ENCODE measurements at places on chromosomes 4 and X.
A peak's percentile ranks its signal among the peaks of the same experiment; 100 is the strongest.

- no peak for DNase-seq
Observed at GRCh38 chr4:19683426-19683825, 568.3 kb upstream of the SLIT2 start.

- DNase-seq = peak; percentile 34
Observed at GRCh38 chr4:147683188-147683591, 773 bp downstream of the PRMT9 start.

DNA sequence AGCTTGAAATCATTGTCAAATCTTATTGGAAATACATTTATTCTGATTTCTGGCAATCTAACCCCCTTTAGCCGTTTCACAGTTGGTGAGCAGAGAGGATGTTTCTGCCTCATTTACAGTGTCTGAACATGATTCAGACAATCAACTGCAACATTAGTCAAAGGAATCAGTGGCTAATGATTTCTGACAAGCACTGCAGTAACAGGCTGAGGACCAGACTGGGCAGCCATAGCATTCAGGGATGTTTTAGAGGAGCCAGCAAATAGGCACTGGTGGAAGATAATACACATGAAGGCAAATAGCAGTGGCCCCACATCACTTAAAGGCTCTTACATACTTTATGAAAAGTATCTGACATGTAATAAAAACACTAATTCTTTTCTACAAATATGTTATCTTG lies 102.8 kb downstream of the TTC29 start:
- no peak for DNase-seq

- no peak for DNase-seq
Observed at GRCh38 chrX:129693354-129693753, 38.6 kb upstream of the APLN start.

GRCh38 chr4:51930557-51930956 lies 87.6 kb downstream of the DCUN1D4 start:
- DNase-seq = no peak

DNA sequence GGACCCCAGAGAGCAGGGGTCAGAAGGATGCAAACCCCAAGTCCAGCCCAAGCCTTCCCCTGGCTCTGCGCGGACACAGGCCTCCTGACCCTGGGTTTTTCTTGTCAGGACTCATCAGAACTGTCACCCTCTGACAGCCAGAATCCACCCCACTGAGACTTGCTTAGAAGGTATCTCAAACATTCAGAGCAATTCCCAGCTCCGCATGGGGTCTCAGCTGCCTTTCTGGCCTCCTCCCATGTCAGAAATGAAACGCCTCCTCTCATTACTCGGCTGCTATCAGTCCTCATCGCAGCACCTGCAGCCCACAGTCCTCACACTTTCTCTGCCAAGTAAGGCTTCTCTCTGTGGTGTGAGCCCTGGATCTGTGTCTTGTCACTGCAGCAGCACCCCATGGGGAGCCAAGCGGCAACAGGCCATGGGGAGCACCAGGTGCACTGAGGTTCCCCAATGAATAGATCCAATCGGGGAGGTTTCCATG lies 97.8 kb downstream of the WFS1 start:
- DNase-seq = peak; percentile 15

- DNase-seq = no peak
Observed at GRCh38 chr4:98290511-98290910, 29.3 kb downstream of the RAP1GDS1 start.

DNA sequence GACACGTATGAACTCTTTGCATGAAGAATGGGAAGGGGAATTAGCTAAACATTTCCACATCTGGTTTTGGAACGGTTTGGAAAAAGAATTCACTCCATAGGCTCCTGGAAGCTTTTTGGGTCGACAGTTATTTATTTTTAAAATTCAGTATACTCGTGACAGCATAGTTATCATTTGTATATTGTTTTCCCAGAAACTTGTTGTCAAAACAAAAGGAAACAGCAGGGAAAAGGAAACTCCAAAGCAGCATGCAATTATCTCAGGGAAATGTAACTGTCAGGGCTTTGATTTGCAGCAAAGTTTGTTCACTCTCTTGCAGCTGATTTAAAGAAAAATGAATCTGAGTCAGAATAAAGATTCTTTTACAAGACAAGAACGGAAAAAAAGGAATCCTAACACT lies 86.5 kb downstream of the PLAC1 start:
- peak; percentile 13 for DNase-seq

DNA sequence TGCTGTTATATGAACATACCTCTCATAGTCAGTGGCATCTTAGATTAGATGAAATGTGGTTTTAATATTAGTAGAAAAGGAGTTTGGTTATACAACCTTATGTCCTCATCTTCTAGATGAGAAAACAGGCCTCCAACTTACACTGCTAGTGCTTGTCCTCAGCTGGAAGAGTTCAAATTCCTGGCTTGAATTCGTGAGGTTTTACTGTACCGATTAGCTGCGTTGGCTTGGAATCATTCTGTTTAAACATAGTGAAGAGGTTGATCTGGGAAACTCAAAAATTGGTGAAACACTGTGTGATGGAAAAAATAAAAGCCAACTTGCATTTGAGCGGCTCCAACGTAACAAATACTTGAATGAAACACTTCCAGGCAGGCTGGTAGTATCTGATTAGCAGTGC lies 81.0 kb downstream of the LNX1 start:
- DNase-seq = no peak

DNA sequence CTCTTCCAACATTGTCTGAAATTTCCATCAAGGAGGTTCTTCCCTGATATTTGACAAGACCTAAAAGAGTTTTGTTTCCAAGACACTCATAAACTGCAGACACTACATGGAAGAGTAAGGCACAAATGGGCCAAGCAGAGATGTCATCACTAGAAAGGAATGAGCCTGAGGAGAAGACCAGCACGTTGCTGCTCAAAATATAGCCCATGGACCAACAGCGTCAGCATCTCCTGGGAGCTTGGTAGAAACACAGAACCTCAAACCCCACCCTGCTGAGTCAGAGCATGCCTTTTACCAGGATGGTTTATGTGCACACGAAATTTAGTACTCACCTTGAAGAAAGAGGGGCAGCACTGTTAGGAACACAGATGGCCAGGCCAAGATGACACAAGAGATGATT lies 128.7 kb upstream of the MID1 start:
- DNase-seq = no peak

DNA sequence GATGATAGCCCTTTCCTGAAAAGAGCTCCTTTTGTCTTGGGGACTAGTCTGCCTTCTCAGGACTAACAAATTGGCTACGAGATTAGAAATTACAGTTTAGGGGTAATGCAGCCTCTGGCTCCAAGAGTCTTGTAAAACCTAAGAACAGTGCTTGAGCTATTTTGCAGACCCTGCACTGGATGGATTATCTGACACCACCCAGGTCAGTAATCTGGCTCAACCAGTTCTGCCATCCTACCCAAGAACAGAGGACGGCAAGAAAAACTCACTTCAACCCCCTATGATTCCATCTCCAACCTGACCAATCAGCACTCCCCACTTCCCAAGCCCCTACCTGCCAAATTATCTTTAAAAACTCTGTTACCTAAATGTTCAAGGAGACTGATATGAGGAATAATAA lies 225.1 kb downstream of the FAM47A start:
- DNase-seq = no peak

GRCh38 chrX:122196343-122196742 lies 987.7 kb upstream of the GRIA3 start:
- no peak for DNase-seq

- no peak for DNase-seq
Observed at GRCh38 chrX:47662144-47662657, 3.2 kb upstream of the UXT start.

GRCh38 chr4:23978002-23978401 lies 88.2 kb upstream of the PPARGC1A start:
- DNase-seq = no peak

- no peak for DNase-seq
Observed at GRCh38 chr4:175833574-175834311, 21.7 kb upstream of the GPM6A start.

DNA sequence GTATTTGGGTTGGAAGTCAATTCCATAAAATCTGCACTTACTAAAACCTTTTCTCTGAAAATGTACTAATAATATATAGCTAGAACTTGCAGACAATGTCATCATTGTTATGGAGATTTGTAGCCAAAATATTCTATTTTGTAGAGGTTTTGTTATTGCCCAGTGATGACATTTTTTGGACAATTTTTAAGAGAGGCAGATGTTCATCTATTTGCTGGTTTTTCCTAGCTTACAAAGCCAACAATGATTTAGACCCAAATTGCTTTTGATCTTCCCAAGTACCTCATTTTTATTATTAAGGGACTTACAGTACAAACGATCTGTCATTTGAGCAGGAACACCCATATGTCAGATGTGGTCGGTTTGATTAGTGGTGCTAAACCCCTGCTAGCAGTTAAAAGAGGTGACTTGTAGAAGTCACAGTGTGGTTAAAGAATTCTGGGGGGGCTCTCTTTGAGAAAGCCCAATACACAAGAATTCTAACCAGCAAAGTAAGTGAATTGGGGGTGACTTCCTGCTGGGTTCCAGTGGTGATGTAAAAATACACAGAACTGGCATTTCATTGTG lies 136.2 kb downstream of the KIT start:
- no peak for DNase-seq

DNA sequence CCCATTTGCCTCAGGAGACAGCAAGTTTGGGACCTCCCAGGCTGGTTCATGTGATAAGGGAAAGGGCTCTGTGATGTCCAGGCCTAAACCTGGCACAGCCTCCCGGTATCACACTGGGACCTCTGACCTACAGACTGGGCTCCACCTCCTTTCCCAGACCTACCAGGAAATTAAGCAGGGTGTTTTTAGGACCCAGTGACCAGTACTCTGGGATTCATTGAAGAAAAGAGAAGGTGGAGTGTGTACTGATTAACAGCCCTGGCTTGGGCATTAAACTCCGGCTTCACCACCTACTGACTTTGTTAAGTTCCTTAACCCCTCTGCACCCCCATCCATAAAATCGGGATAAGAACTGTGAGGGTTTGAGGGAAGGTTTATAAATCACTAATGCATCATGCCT lies 28.6 kb downstream of the ASB9 start:
- no peak for DNase-seq

GRCh38 chrX:40040686-40041461 lies 56.9 kb downstream of the BCOR start:
- DNase-seq = no peak

DNA sequence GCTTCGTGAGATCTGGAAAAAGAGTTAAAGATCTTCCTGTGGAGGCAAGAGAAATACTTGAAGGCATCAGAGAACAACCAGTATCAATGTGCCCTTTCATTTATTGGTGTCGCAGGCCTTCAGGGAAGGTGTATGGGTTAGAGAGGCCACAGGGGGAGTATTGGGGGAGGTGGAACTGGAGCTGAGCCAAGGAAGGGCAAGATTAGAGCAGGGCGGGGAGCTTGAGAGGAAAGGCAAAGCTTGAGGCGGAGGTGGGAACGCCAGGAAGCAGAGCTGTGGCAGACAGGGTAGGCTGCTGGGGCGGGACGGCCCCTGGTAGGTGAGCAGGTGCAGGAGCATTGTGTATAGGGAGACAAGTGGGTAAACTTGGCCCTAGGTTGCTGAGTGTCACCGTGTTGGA lies 329.9 kb downstream of the ARHGAP10 start:
- peak; percentile 32 for DNase-seq

GRCh38 chr4:119110121-119110520 lies 25.5 kb upstream of the MYOZ2 start:
- DNase-seq = no peak

GRCh38 chrX:24464498-24464835 lies 619 bp upstream of the PDK3 start:
- peak; percentile 56 for DNase-seq

GRCh38 chrX:105483011-105483410 lies 262.5 kb upstream of the TEX13A start:
- DNase-seq = no peak

- no peak for DNase-seq
Observed at GRCh38 chr4:184812651-184813181, 13.1 kb downstream of the ACSL1 start.

DNA sequence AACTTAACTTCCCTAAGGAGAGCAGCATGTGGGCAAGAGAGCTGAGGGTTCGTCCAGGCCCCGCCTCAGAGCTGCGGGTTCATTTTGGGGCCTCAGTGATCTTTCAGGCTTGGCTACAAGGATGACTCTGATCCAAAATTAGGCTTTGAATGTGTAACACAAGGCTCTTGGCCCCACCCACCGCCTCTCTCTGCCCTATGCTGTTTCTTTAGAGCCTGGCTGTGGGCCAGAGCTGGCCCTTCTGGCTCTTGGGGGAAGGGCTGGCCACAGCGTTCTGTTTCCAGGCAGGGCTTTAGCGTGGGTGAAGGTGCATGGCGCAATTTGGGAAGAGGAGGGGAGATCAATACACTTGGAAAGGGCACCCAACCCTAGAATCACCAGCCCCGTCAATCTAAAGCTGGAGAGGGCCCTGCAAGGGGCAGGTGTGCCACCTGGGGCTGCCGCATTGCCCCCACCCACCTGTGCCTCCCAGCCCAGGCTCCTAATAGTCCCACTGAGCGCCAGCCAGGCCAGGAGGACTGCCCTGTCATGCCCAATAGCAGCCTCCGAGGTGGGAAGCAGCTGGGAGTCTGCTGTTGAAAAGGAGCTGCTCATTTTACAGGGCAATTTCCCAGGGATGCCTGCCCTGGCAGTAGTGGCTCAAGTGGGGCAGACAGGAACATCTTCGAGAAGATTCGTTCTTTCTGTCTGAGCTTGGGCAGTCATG lies 84.5 kb upstream of the MAML3 start:
- peak; percentile 99 for DNase-seq

GRCh38 chrX:22516893-22517292 lies 244.2 kb downstream of the CBLL2 start:
- no peak for DNase-seq

GRCh38 chrX:57267308-57267707 lies 19.2 kb upstream of the FAAH2 start:
- no peak for DNase-seq
